ENCODE measurements at places on chromosomes 16 and 17. TPM values are rescaled to one million over a fixed set of nuclear protein-coding genes. Genes with fewer than 3 reads are reported as not detected.

Gene DUS2
- total RNA-seq = 31.7 TPM

Gene IL34
- total RNA-seq = 0.39 TPM

Gene CMTM2
- 0.95 TPM for total RNA-seq

Gene FOXN1
- not detected for total RNA-seq

DNA sequence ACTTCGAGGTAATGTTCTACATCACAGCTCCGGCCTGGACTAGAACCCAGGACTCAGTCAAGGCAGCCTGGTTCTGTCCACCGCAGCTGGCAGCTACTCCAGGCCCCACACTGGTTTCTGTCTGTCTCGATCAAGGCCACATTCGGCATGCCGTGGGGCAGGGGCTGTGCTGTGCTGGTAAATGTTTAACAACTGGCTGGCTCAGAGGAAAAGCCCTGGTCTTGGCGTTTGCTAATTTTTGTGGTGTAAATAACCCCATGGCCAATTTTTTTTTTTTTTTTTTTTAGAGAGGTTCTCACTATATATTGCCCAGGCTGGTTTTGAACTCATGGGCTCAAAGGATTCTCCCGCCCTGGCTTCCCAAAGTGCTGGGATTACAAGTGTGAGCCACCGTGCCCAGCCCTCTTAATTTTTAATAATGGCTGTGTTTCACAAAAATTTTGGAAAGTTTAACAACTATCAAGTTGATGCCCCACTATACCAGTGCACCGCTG lies 328 bp upstream of the DRC7 start:
- DNase-seq = no peak

- DNase-seq = peak; percentile 69
These were observed 29.8 kb downstream of the WSB1 start for GRCh38 chr17:27323538-27324215.

Measured in Calu3 (cell line).